ENCODE measurements at places on chromosomes 11 and 22. TPM values are rescaled to one million over a fixed set of nuclear protein-coding genes. Genes with fewer than 3 reads are reported as not detected.

DNA sequence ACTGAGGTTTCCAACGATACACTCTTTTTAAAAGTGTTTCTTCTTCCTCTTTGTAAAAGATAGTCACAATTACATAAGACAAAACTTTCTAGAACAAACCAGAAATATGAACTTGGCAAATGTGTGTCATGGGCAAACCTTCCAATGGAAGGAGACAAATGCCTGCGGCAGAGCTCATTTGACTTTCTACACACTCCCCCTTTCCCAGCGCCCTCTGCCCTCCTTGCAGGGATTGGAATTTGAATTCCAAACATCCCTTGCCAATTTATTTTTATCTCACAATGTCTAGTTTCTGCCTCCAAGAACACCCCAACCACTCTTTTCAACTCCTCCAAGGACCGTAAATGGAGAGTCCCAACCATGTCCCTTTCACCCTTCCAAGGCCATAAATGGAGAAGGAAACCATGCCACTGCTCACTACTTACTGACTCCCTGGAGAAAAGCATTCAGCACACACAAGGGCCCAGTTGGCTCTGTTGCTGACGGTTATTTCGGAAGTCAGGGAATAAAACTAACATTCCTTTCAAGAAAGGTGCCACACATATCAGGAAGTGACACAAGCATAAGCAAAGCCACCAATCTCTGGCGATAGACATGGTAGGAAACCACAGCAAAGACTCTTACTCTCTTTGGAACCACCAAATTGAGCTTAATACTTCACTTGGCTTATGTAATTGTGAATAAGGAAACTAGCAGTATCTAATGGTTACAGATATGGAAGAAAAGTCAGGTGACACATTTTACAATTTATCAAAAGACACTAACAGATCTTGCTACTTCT, 15.0 kb upstream of the ESAM start:
- no peak for DNase-seq

DNA sequence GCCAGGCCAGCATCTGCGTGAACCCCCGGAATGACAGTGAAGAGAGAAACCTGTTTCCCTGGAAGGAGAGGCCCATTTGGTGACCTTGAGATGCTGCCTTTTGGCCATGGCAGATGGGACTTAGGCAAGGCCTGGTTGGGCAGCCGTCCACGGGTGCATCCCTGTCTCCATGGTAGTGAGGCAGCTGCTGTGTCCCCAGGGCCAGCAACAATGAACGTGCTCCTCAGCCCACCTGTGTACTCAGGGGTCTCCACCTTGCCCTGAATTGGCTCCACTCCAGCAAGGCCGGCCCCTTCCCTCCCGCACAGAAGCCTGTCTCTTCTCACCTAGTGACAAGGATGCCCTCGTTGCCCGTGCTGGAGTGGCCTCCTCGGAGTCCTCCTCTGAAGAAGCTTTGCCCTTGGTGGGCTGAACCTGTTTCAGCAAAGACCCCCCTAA, 441.1 kb downstream of the TBC1D22A start:
- peak; percentile 45 for DNase-seq

DNA sequence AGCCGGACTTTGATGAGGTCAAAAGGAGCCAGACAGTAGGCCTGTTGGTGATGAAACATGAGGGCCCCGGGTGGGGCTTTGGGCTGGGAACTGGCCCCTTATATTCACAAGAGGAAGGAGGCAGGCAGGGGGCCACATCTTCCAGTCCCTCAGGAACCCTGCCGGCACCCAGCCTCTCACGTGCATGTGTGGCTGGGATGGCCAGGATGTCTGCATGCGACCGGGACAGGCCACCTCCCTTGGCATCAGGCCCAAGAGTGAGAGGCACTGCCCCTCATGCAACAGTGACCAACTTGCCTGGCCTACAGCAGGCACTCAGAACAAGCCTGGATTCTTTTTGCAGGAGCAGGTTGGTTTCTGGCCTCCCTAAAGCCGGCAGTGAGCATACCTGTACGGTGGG, 5.4 kb downstream of the SLC25A45 start:
- DNase-seq: no peak

GRCh38 chr22:48871176-48871840, 956.4 kb downstream of the BRD1 start:
- DNase-seq: no peak

- DNase-seq: no peak
Observed at GRCh38 chr11:8049084-8049483, 31.9 kb upstream of the TUB start.

GRCh38 chr11:83721263-83721662, 435.1 kb upstream of the CCDC90B start:
- DNase-seq: no peak

GRCh38 chr11:115462004-115462541, 42.1 kb downstream of the CADM1 start:
- DNase-seq: no peak

Gene FXYD2
- 13.6 TPM for total RNA-seq

Gene SMC1B
- not detected for total RNA-seq

Gene P2RY2
- total RNA-seq: 6.0 TPM
